ENCODE measurements at places on chromosomes 2 and 18.

GRCh38 chr2:149538138-149538833 lies 49.3 kb downstream of the MMADHC start:
- no peak for DNase-seq

DNA sequence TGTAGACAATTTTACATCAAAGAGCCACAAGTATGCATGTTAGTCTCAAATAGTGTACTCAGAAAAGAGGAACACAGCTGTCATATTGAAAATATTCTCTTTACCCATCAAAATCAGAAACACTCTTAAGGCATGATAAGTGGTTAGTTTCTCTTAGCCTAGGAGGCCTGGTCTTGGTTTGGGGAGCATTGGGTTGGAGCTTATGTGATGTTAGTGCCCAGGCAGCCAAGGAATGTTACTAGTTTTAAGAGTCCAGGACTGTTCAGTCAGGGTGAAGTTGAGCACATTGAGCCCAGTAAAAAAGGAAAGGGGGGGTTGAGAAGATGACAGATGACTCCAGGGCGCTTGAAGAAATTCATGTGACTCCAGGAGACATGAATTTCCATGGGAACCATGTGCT lies 340.6 kb downstream of the HRH4 start:
- no peak for DNase-seq

DNA sequence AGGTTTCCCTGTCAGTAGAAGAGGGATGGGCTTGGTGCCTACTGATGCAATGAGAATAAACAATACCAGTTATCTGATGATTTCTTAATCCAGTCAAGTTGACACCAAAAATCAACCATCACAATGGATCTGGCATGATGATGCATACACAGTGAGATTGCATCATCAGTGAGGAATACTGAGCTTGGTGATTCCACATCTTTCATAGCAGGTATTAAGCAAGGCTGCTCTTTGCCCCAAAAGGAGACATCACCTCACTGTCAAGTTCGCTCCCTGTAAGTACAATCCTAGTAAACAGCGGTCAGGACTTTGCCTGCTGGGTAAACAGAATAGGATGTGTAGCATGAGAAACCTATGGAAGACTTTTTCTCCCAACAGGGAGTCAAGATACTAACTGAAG lies 282.7 kb upstream of the CDH2 start:
- DNase-seq = no peak

DNA sequence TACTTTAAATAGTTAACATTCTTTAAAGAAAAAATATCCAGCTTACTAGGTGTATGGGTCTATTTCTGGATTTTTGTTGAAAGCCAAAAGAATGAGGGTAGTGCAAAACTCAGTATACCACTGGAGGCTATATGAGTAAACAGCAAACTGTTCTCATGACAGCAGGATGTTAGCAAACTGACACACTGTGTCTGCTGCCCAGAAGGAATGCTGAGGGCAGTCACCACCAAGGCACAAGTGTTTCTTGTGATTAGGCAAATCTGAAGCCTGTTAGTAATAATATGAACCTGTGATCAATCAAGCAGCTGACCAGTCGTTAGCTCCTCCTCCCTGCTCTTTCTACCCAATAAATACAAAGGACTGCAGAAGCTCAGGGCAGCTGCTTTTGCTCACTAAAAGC lies 50.5 kb upstream of the SULT1C3 start:
- DNase-seq = no peak

- DNase-seq = no peak
These were observed 10.3 kb downstream of the PSME4 start for GRCh38 chr2:53960476-53960875.

DNA sequence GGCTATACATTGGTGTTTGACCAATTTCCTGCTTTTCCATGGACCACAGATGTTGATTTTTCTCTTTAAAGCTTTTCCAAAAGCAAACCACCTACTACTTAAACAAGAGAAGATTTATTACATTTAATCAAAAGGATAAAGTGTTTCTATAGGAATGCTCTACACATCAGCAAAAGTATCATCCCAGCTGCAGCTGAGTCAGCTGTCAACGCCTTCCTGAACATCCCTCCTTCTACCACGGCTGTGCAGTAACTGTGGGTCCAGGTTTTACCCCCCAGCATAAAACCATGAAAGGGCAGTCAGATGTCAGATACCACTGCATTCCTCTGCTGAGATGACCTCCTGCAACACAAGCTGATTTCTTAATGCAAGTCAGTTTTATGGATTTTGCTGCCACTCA lies 524.5 kb upstream of the MEX3C start:
- DNase-seq = no peak

DNA sequence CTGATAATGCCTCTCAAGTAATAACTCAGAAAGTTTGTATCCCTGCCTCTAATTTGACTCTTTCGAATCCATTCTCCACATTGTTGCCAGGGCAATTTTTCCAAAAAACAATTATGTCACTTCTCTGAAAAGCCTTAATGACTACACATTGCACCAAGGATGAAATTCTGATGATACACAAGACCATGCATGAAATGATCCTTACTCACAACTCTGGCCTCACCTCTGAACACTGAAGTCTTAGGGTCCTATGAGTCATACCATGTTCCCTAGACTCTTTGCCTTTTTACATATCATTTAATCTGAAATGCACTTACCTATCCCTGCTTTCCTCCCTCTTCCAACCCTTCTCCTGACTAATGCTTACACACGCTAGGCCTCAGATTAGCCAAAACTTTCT lies 51.0 kb downstream of the WDPCP start:
- no peak for DNase-seq

DNA sequence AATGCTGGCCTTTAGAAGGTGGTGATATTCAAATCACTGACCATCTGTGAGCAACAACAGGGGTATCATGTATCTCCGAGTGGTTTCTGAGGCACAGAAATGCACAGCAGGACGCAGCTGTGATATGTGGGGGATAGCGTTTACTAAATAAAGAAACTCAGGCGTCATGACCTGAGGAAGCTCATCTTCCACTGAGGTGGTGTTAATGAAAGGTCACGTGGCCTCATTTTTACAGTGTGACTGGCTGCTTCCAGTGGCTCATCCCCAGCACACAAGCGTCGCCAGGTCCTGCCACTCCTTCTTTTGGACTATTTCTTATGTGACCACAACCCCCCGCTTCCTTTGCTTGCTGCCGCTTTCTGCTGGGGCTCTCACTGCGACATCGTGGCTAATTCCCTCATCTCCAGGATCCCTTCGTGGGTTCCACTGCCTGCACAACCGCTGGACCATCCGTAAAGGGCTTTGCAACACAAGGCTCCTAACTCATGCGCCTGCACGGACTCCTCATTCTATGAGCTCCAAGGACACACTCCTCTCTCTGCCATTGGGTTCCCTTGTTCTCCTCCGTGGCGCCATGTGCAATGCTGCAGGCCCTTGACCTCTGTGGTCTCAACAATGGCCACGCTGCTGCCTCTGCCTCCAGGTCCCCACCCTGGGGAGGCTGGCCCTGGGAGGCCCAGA lies 109.3 kb downstream of the MBP start:
- no peak for DNase-seq

DNA sequence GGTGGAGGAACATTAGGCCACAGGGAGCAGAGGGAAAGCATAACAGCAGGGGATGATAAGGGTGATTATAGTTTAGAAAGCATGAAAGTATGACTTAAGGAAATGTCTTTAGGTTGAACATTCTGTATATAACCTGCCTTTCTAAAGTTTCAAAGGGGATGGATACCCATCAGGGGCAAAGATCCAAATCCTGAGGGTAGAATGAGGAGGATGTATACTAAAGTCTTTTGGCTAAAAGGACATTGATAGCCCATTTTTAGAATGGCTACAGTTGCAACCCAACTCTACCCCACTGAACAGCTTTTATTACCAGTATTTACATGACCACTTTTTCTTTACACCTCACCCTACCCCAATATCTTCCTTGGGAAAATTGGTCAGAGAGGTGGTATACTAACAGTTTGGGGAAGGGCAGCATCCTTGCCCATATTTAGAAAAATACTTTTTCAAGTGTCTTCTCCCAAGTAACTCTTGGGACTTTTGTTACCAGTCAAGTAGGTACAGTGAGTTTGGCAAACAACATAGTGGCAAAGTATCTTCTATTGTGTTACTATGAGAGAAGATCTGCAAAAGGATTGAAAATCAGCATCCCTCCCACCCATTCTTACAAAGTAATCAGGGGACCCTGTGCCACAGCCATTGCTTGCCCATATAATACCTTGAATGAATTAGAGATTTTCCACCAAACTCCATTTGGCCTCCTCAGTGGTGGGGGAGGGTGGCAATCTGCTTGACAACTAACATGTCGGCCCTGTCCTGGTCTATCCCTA lies 8.3 kb downstream of the MAT2A start:
- DNase-seq = no peak

All from GM12892 (cell line).